SHP77 (cell line): ENCODE measurements at places on chromosomes 4 and X.
A peak's percentile ranks its signal among the peaks of the same experiment; 100 is the strongest.

DNA sequence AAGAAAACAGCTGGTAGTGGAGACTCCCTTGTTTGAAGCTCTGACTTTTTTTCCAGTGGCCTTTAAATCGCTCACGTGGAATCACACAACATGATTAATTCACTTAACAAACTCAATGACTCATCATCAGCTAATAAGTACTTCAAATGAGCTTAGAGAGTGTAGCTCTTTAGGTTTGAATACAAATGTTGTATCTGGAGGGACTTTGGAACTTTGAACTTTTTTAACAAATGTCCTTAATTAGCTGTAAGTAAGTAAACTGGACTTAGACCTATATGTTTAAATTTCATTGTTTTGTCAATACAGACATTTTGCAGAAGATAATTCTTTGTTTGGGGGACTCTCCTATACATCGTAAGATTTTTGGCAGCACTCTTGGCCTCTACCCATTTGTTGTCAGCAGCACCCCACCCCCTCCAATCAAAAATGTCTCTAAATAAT lies 581.1 kb downstream of the SPRY1 start:
- no peak for DNase-seq

DNA sequence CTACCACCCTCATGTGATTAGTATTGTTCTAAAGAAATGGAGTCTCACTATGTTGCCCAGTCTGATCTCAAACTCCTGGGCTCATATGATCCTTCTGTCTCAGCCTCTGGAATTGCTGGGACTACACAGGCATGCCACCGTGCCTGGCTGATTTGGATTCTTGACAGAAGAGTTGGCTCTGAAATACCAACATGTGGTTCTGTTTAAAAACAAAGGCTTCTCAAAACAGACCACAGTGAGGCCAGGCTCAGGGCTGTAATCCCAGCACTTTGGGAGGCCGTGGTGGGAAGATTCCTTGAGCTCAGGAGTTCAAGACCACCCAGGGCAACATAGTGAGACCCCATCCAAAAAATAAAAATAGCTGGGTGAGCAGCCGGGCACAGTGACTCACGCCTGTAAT lies 126.7 kb downstream of the DHRSX start:
- no peak for DNase-seq

GRCh38 chr4:6574747-6575502 lies at the start of gene MAN2B2:
Gene MAN2B2 (plus strand): TSS chr4:6575189. CDS start chr4:6575211, 22 bp downstream.
- DNase-seq = peak; percentile 61

DNA sequence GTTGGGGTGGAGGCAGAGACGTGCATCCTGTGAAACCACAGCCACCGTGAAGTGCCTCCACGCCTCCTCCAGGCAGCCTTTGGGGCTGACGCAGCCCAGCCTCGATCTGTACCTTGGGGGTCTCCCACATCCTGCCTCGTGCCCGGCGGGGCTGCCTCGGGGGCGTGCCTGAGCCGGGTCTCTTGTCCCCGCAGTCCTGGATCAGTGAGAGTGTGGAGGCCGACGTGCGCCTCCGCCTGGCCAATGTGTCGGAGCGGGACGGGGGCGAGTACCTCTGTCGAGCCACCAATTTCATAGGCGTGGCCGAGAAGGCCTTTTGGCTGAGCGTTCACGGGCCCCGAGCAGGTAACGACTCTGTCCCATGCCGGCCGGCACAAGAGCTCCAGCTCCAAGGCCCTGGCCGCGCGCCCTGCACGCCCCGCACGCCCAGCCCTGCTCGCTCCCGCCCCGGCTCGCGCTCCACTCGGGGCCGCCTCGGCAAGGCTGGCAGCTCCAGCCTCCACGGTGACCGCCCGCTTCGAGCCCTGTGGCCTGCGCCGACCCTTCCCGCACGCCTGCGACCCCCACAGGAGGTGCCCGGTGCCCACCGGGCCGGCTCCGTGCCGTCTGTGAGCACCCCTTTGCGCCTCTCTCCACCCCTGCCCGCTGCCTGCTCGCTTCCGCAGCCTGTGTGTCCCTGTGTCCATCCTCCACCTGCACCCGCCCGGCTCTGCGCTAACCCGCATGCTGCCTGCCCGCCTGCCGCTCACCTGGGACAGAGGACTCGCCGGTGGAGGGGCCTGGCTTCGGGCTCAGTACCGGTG lies 9.8 kb downstream of the FGFR3 start:
- no peak for DNase-seq

DNA sequence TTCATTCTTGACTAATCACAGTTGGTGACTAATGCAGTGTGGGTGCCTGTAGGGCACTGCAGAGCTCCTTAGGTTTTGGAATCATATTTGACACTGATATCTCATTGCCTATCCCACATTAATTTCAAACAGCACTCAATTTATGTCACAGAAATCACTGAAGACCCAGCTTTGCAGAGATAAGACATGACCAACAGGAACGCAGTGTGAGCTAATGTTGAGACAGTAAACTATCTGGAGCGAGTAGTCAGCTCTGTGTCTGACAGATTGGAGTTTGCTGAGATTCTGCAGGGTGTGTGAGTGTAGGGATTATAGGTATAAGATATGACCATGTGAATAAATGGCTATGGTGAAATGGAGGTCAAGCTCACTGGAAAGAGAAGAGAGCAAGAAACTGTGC lies 1586.1 kb upstream of the AGA start:
- no peak for DNase-seq

DNA sequence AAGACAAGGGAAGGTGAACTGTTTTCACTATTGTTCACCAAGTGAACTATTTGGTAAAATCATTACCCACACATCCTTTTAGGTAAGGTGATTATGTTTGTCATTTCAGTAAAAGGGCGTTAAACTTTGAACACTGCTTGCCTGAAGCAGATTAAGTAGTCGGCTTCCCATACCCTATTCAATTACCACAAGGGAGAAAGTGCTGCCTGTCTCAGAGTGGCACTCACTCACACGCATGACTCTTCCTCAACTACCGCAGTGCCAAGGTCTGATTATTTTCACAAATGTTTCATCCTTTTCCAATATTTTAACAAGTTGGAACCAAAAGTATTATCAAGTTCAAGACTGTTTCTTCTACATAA lies 11.0 kb downstream of the VEGFC start:
- no peak for DNase-seq

- DNase-seq = no peak
Measured at GRCh38 chrX:103776546-103776945, at the start of gene PLP1. Gene PLP1 (plus strand): TSS chrX:103776840. CDS start chrX:103776996, 156 bp downstream.

DNA sequence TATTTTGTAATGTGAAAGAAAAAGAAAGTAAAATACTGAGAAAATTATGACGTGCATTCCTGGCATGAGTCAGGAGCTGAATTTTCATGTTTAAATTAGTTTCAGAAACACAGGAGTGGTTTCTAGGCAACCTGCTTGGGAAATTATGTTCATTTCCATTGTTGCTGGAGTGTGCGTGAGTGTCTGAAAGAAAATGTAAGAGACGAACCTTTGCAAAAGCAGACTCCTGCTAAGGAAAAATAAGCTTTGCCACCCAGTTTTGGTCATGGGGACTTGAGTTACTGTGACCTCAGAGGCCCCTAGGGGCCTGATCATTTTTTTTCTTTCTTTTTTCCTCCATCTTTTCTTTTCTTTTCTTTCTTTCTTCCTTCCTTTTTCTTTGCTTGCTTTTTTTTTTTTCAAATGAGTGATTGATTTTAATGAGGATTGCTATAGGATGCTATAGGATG lies 18.8 kb upstream of the CHRNA9 start:
- DNase-seq = no peak

DNA sequence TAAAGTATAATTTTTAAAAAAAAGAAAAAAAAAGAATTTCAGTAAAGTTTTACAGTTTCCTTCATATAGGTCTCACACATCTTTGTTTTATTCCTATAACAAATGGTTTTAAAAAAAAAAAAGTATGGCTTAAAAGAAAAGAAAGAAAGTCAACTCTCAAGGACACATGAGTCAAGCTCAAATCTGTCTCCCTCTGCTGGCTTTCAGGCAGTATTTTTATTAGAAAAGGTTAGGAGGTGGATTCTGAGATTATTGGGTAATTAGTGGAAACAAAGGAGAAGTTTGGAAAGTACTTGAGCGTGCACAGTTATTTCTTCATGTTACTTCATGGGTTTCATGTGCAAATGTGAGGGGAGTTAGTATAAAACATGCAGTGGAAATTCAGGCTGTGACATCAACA lies 36.6 kb upstream of the BTC start:
- DNase-seq = no peak

GRCh38 chr4:54063229-54063628 lies 1.2 kb downstream of the CHIC2 start:
- no peak for DNase-seq

- no peak for DNase-seq
Measured at GRCh38 chr4:122688529-122689140, 43.9 kb upstream of the BBS12 start.

GRCh38 chr4:121656269-121656641 lies 40.5 kb downstream of the ANXA5 start:
- peak; percentile 4 for DNase-seq

DNA sequence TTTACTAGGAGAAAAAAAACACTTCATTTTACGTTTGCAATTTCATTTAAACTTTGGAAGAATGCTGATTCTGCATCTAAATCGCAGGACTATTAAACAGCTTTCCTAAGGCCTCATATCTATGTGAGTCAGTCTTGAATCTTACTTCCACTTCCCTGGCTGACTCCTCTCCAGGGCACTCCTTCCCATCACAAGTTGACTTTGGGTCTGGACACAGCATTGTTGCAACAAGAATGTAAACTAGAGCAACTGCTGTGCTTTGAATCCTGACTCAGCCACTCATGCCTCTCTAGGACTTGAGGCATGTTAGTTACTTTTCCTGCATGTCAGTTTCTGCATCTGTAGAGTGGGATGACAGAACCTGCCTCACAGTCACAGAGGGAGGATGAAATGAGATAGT lies 413.8 kb downstream of the FAT4 start:
- DNase-seq = no peak

- no peak for DNase-seq
Measured at GRCh38 chr4:7647186-7647585, 212.5 kb upstream of the PSAPL1 start.

DNA sequence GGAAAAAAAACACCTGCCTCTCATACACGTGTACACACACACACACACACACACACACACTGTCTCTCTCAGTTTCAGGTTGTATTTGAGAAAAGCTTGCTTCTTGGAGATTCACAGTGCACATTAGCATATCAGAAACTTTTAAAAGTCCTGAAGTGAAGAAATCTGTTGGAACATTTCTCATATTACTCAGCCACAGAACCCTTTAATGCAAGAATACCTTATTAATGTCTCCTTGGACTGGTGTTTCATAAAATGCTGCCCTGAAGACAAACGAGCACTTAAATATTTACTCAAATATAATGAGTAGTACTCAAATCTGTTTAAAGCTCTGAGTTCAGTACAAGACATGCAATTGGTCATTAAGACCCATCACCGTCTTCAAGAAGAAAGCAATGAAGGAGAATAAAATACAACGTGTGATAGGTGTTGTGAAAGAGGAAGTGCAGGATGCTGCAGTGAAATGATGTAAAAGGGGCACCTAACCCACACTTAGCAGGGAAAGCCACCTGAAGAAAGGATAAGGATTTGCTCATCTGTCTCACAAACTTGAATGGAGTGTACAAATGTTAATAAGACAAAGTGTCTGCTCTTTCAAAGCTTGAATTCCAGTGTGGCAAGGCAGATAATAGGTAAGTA lies 57.0 kb downstream of the DCLK2 start:
- no peak for DNase-seq

DNA sequence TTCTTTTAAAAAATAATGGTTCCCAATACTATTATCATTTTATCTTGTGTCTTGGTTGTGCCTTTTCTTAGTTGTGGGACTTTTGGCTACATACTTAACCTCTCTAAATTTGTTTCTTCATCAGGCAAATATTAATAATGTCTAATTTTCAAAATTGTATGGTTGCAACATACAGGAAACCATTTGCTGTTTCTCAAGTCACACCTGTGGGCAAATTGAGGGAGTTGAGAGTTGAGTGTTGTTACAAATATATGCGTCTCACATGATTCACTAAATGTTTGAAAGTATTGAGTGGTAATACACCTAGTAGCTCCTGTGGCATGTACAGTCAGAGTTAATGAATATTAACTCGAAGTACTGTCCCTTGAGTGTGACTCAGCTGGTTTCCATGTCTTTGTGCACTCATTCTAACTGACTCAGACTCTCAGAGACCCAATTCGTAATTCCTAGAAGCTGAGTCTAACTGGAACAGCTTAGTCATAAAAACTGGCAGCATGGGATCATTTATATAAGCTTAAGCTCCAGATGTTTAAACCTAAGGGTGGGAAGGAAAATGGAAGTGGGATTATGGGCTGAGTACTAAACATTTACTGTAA lies 802.4 kb downstream of the TRIML1 start:
- DNase-seq = no peak

DNA sequence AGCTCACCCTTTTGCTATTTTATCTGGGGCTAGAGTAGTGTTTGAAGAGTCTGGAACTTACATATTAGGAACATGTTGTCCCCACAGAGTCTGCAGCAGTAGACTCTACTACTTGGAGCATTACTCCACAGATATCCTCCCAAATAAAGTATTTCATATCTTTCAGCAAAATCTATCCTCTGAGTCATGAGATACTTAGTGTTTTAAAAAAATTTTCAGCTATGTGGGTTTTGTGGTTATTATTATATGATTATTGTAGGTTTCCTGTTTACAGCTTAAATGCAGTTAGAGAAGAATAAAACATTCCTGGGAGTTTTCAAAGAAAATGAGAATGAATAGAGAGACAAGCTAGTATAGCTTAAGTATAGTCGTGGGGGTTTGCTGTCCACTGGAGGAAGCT lies 30.9 kb downstream of the PAGE2 start:
- DNase-seq = no peak

DNA sequence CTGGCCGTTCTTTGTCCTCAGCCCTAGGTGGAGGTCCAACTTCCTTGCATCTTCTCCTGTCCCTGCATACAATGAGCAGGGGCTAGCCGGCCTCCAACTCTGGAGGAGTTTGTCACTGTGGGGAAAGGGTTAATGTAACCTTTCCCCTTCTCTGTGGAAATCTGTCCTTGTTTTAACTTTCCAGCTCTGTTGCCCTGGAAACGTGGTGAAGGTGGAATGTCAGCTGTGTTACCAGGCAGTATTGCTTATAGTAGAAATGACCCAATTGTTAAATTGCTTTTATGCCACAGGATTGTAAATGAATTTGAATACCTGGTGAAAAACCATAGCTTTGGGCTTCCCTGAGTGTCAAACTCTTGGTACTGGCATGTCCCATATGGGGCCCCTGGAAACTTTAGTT lies 131.6 kb upstream of the SCML1 start:
- no peak for DNase-seq

DNA sequence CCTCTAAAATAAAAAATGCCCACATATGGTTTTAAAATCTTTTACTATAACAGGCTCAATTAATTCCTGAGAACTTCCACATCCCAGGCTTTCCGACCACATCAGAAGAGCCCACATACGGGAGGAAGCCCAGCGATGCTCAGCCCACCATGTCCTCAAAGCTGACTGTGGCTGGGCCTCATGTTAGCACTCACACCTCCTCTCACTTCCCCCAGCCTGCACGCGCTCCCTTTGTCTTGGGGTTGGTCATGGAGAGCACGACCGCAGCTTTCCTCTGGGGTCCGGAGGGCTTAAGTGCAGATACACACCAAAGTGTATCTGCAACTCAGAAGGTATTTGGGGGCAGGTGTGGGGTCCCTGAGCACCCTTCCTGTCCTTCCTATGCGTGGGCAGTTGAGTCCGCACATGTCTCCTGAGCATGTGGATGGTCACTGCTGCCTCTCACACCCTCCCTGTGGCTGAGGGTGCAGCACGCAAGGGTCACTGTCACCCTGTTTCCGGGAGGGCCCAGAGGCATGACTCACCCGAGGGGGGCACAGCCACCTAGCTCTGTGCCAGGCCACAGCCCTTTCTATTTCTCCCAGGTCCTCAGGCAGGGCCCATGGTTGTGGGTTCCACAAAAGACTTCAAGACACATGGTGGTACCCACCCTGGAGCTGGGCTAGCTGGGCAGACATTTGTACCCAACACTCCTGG lies 21.2 kb downstream of the WDR1 start:
- DNase-seq = no peak
